ENCODE measurements at places on chromosomes 5 and 9.

DNA sequence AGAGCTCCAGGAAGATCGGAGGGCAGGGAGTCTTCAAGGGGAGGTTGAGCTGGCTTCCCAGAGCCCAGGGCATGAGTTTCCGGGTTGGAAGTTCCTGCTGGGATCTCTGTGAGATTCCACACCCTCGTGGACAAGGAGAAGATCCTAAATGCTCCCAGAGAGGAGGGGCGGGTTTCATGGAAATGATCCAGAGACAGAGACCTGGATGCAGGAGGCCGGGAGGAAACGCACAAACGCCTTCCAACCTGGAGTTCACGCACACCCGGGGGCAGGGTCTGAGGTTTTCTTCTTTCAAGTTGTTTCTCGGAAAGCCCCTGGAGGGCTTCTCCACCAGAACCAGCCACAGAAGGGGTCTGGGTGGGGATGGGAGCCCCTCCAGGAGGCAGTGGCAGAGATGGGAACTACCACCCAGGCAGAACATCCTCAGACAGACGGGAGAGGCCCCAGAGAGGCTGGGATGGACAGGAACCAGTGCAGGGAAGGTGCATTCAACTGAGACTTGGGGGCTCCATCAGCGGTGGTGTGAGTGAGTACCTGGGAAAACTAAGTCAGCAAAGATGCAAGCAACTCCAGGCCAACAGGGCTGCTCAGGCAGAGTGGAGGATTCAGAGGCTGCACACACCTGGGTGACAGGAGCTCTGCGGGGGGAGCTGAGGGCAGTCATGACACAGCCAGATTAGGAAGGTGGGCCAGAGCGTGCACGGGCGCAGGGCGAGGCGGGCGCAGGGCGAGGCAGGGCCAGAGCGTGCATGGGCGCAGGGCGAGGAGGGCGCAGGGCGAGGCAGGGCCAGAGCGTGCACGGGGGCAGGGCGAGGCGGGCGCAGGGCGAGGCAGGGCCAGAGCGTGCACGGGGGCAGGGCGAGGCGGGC, 52.1 kb upstream of the EXOC3 start:
- DNase-seq: no peak

GRCh38 chr5:109825450-109825849, 135.7 kb downstream of the MAN2A1 start:
- DNase-seq: no peak

GRCh38 chr9:14250794-14251153, 63.2 kb downstream of the NFIB start:
- no peak for DNase-seq

DNA sequence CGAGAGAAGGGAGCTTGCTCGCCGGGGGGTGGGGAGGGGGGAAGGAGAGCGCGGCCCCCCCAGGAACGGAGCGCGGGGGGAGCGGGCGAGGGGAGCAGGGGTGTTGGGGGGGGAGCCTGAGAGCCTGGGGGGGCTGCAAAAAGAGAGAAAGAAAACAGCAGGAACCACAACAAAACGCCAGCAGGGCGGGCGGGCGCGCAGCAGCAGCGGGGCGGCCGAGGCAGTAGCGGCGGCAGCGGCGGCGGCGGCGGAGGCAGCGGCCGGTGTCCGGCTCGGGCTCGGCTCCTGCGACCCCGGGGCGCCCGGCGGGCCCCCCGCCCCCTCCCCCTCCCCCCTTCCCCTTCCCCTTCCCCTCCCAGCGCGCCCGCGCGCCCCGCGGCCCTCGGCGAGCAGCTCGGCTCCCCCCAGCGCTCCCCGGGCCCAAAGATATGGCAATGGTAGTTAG, 1.6 kb downstream of the NR2F1 start:
- DNase-seq: no peak

DNA sequence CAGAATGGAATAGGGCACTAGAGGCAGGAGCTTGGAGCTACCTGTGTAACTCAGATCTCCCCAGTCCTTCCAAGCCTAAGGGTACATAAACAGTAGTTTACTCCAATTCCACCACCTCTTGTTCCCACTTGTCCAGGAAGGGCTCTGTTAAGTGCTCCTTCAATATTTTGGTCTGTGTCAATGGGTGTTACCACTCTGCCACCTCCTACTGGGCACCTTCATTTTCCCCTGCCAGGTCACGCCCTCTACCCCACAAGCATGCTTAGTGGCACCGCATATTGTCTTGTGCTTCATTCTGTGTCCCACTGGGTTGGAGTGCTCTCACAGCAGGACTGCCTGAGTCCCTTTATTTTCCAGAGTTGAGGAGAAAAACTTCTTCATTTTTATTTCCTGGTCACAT, 459.8 kb downstream of the ARHGEF28 start:
- DNase-seq: no peak

GRCh38 chr9:121055642-121056143, 5.6 kb upstream of the C5 start:
- DNase-seq: no peak

DNA sequence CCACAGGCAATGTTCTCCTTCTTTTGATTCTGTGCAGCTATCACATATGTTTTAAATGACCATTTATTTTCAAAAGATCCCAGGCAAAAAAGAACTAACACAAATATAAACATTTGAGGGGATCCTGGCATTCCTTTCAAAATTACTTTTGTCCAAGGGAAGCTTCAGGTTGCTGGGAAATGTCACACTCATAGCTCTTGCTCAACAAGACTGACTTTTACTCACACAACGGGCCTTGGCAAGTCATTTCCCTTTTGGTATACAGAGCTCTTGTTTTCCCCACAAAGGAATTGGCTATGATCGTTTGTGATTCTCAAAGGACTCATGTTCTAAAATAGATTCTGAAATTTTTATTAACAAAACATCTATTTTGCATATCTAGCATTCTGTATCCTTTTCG, 4.5 kb upstream of the PALM2AKAP2 start:
- DNase-seq: no peak

DNA sequence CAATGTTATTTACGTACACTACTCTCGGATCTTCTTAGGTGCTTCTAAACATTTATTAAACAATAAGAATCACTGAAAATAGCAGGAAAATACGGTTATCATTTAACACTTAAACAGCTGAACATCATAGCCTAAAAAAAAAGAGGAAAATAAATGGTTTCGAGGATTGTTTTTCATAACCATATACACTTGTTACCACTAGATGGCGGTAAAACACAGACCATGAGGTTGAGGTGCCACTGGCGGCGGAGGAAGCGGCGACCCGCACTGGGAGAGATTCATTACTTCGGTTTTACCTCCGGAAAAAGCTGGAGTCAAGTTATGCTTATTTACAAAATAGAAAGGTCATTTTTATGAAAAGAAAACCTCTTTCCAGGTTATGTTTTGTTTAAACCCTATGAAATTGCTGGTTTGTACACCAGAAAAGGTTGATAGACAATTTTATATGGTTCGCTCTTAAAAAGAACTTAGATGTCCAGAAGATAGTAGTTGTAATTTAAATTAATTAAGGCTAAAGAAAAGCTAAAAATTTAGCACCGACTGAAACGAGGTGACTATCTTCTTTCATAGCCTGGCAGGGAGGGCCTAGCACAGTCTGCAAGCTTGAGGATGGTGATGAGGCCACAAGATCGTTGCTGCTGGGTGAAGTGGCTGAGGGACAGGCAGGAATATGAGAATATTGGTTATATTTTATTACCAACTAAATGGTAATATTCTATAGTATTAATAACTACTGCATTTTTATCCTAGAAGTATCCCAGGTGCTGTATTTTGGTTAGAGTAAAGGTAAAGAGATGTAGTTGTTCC, 605.7 kb downstream of the RAB3C start:
- DNase-seq: peak; percentile 22

DNA sequence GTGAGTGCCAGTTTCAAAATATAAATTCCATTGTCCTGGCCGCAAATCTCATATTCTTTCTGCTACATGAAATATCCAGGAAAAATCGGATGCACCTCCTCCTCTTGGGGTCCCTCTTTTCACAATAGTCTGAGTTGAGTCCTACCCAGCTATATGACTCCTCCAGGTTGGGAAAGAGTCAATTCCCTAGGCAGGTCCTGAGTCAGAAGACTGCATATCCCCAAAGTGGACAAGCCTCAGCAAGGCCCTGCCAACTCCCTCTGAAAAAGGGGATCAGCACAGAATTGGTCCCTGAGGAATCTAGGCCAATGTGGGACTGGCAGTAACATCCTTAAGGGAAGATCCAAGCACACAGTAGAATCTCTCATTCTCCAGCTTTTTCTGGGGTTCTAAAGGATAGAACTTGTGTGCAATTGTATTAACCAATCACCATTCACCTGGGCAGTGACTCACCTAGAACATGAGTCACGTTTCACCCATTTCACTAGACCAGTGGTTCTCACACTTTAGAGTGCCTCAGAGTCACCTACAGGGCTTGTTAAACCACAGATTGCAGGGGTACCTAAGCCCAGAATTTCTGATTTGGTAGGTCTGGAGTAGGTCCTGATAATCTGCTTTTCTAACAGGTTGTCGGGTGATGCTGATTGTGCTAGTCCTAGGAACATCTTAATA, 44.7 kb upstream of the TMEM215 start:
- no peak for DNase-seq

GRCh38 chr5:62742207-62742606, 163.6 kb downstream of the LRRC70 start:
- no peak for DNase-seq

DNA sequence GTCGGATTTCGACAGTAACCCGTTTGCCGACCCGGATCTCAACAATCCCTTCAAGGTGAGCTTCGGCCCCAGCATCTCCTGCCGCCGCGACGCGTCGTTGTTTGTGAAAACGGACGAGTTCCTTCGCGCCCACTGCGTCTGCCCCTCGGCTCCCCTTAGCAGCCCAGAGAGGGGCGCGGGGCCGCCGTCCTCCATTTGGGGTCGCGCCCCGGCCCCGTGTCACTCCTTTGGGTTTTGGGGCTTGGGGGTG, 182 bp downstream of the SCAMP1 start:
- DNase-seq: no peak

DNA sequence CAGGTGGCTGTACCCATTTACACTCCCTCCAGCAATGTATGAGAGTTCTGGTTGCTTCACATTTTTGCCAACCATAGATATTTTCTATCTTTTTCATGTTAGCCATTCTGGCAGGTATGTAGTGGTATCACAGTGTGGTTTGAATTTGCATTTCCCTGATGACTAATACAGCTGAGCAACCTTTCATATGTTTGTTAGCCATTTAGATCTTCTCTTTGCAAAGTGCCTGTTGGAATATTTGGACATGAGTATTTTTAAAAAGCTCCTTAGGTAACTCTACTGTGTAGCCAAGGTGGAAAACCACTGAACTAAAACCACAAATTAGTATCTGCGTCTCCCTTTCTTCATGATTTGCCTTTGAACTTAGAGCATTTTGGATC, 31.9 kb downstream of the IRF1 start:
- DNase-seq: no peak

GRCh38 chr9:111979561-111979960, 82.9 kb downstream of the UGCG start:
- DNase-seq: no peak

- DNase-seq: no peak
Observed at GRCh38 chr9:127279717-127280285, 15.2 kb downstream of the GARNL3 start.

DNA sequence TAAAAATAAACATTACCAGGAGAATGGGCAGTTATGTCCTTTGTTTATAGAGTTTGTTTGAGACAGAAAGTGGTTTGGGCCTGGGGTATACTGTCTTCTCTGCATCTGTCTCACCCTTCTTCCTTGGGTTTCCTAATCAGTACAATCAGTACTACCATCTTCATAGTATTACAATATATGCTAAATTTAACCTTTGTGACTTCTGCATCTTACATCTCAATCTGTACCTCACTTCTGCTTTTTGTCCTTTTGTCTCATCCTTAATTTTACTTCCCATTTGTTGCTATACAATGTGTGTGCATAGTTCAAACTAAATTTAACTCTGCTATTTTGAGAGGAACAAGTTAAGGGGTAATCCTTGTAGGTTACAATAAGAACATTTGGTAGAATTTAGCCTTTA, 19.6 kb downstream of the FBXO38 start:
- no peak for DNase-seq

DNA sequence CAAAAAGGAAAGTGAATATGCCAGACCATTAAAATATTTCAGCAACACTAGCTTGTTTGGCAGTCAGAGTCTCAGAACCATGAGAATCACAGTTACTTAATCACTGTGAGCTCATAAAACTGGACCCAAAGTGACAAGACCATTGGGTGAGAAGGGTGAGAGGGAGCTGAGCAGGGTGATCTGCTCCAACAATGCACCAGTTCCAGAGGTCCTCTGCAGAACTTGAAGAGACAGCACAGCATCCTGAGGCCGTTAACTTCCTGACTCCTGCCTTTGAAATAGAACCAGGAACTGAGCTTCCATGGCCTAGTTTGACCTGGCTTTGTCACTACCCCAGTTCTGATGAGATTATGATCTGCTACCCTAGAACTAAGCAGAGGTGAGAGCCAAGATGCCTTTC, 57.4 kb downstream of the NFIB start:
- DNase-seq: no peak

DNA sequence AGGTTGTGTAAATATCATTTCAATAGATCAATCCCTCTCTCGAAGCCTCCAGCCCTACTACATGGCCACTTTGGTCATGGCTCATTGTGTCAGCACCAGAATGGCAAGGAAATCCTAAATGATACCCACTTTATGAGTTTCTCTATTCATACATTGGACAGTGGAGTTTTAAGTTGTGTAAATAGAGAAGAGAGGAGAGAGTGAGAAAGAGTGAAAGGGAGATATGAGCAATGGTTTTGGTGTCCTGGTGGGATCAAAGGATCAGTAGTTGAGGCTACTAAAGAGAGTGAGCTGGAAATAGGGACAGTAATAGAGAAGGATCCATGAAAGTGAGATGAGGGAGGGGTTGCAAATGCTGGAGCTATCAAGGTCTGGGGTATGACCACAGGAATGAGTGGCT, 31.5 kb upstream of the GZMA start:
- DNase-seq: no peak

DNA sequence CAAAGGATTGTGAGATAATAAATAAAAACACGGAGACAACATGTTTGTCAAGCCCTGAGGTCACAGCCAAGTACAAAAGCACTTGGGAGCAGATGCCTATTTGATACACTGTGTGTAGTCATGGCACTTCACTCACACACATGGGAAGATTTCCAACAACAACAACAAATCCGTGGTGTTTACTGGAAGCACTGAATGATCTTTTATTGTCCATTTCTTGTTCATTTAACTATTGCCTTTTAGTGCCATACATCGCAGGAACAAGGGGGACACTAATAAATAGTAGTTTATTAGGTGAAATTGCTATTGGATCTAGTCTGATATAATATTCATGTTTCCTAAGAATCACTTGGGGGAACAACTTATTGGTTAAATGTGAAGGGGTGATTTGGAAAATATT, 20.4 kb upstream of the GDNF start:
- DNase-seq: no peak

DNA sequence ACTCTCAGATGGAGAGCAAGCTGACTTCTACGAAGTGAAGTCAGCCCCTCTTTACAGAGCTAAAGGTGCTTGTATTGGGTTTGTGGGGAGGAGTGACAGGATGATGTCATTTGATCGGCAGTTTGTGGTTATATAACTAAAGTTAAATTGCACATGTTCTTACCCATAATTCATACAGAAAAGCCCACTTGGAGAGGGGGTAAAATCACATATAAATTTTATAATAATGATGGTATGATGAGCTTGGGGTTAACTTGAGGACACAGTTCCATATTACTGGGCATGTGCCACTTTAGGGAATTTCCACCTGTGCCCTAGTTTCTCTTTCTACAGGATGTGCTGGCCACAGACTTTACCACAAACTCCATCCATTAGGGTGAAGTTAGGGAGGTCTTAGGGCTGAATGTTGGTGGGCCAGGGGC, 1178.6 kb upstream of the CDH9 start:
- DNase-seq: no peak

- no peak for DNase-seq
Observed at GRCh38 chr5:164578401-164578800, 1073.0 kb downstream of the MAT2B start.
